B cell (primary cell): ENCODE measurements at places on chromosomes 1 and 21. TPM values are rescaled to one million over a fixed set of nuclear protein-coding genes. Genes with fewer than 3 reads are reported as not detected.

Gene TRIM63
- polyA plus RNA-seq = 0.22 TPM in 1 of 2 replicates, not detected in the other

Gene CNR2
- polyA plus RNA-seq = 45.5 and 63.4 TPM in 2 replicates

- no peaks in the 10 kb centered on the region for H3K36me3 ChIP-seq
- no peaks in the 10 kb centered on the region for H3K27me3 ChIP-seq
- no peak overlapping the region for H3K4me3 ChIP-seq
- no peak for DNase-seq
Observed at GRCh38 chr1:179798864-179799516, 55.9 kb downstream of the FAM163A start.

DNA sequence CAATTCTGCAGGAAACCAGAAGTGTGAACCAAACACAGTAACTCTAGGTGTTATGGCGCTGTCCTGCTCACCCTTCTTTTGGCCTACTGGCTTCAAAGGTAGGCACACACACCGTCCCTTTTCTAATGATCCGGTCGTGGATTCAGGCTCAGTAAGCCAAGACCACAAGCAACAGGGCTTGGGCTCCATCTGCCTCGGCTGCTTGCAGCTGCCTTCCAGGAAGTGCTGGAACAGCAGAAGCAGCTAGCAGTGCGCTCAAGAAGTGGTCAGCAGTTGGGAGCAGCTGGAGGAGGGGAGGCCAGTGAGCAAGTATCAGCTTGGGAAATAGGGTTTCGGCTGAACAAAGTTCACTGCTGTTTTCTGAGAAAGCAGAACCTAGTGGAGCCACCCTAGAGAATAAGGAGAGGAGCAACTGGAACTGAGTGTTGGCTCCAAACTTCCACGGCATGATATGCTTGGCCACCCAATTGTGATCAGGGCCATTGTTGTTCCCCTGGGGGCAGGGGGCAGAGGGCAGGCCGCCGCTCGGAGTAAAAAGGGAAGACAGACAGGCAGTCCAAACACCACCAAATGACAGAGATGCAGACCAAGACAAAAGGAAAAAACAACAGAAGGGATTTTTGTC, 173.4 kb downstream of the TOMM20 start:
- no peak overlapping the region for H3K4me3 ChIP-seq
- H3K27me3 ChIP-seq = no peaks in the 10 kb centered on the region

DNA sequence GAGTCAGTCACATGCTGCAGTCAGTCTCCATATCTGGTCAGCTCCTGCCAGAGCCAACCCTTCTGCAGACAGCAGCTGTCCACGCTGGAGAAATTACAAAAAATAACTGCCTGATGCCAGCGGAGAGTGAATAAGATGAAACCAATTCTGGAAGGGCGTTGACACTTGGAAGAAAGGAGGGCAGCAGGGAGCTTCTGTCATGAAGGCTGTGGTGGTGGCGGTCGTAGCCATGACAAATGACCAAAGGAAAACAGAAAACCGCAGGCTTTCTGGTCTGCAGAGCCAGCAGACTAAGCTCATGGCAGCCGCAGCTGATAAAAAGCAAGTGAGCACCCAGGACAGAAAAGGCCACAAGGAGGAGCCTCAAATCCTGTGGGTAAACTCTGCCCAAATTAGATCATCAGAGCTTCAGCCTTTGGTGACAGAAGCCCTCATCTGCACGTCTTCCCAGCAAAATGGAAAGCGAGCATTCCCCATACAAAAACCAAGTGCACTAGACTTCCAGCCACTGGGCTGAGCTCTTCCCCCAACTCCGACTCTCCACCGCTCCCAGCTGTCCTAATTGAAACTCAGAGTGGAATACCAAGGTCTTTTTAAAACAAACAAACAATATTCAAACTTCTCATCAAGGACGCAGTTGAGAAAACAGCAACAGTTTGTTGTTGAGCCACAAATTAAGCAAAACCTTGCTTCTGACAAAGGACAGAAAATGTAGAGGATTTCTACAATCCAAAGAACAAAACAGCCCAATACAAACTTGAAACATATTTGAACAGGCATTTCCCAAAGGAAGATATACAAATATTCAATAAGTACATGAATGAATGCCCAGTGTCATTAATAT, 28.7 kb downstream of the RSPH1 start:
- H3K4me3 ChIP-seq = no peak overlapping the region
- peak; percentile 50 for DNase-seq
- H3K27ac ChIP-seq = no peak overlapping the region

DNA sequence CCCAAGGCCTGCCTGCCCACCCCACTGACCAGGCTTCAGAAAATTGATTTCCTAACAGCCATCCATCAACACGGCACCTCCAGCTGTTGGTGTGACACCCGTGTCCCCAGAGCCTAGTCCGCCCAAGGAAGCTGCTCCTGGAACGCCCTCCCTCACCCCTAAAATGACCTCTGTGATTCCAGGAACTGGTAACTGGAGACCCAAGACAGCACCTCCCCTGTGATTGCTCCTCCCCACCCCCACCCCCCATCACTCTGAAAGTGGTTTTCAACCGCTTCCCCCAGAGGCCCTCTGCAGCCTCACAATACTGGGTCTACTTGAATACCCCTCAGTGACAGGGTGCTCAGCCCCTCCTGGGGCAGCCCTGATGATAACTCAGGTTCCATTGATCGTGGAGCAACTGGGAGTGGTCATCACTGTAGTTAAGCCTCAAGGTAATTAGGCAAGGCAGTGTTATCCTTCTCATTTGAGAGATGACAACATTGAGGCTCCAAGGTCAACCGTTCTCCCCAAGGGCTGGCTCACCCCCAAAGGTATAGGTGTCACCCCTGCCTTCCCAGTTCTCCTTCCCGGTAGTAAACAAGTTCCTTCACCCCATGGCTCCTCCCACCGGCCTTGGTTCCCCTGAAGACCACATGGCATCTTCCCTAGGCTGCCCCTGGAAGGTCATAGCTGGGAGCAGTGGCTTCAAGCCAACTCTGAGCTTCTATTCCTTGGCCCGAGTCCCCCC, 52.0 kb downstream of the TAS1R2 start:
- H3K4me3 ChIP-seq = no peak overlapping the region
- no peak for DNase-seq
- H3K27me3 ChIP-seq = no peaks in the 10 kb centered on the region
- H3K4me1 ChIP-seq = no peaks in the 10 kb centered on the region

GRCh38 chr21:15967661-15968060, 237.9 kb downstream of the USP25 start:
- DNase-seq = no peak
- no peaks in the 10 kb centered on the region for H3K27me3 ChIP-seq
- no peak overlapping the region for H3K27ac ChIP-seq
- H3K4me3 ChIP-seq = no peak overlapping the region

- no peak for DNase-seq
- no peaks in the 10 kb centered on the region for H3K4me1 ChIP-seq
- no peak overlapping the region for H3K4me3 ChIP-seq
- H3K27ac ChIP-seq = no peak overlapping the region
- H3K36me3 ChIP-seq = peaks cover 3% of the 10 kb centered on the region
Observed at GRCh38 chr21:46206163-46207005, 22.1 kb upstream of the SPATC1L start.

- no peak overlapping the region for H3K4me3 ChIP-seq
- no peaks in the 10 kb centered on the region for H3K27me3 ChIP-seq
- H3K36me3 ChIP-seq = no peaks in the 10 kb centered on the region
- no peak for DNase-seq
- no peaks in the 10 kb centered on the region for H3K4me1 ChIP-seq
- H3K27ac ChIP-seq = no peak overlapping the region
Observed at GRCh38 chr1:78281580-78281979, 209.2 kb upstream of the PTGFR start.

DNA sequence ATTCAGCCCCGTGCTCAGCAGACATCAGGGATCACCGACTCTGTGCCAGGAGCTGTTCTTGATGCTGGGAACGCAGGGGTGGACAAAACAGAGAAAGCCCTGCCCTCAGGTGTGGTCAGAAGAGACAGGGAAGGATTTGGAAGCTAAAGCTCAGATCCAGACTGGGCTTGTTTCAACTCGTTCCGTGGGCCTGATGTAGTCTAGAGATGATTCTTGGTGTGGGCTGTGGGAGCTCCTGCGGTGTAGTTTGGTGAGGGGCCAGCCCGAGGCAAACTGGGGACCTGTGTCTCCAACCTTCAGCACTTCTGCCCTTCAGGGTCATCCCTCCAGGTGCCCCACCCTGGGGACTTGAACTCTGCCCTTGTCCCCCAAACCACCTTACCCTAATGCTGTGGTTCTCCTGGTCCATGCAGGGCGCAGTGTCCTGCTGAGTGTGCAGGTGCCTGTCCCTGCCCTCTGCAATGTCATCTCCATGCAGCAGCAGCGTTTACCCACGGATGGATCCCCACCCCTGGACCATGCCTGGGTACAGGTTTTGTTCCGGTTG, 17.3 kb upstream of the ABCG1 start:
- no peak overlapping the region for H3K27ac ChIP-seq
- H3K27me3 ChIP-seq = no peaks in the 10 kb centered on the region
- peaks cover 21% of the 10 kb centered on the region for H3K4me1 ChIP-seq
- DNase-seq = no peak

GRCh38 chr1:32536764-32537163, 2.5 kb upstream of the ZBTB8A start:
- H3K4me3 ChIP-seq = no peak overlapping the region
- H3K27ac ChIP-seq = no peak overlapping the region
- peaks cover 16% of the 10 kb centered on the region for H3K4me1 ChIP-seq
- peaks cover 33% of the 10 kb centered on the region for H3K27me3 ChIP-seq
- no peak for DNase-seq

- no peak overlapping the region for H3K4me3 ChIP-seq
- DNase-seq = no peak
- no peak overlapping the region for H3K27ac ChIP-seq
- H3K36me3 ChIP-seq = no peaks in the 10 kb centered on the region
- peaks cover 4% of the 10 kb centered on the region for H3K27me3 ChIP-seq
Observed at GRCh38 chr1:8989821-8990220, 36.4 kb downstream of the SLC2A7 start.

DNA sequence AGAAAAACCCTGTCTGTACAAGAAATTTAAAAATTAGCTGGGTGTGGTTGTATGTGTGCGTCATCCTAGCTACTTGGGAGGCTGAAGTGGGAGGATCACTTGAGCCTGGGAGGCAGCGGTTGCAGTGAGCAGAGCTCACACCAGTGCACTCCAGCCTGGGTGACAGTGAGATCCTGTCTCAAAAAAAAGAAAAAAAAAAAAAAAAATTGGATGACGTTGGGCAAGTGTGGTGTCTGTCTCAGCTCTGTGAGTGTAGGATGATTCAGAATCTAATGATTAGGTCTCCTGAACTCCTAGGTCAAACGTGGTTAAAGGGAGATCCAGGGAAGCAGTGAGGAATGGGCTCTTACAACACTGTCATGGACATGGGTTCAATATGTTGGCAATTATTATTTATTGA, 435.9 kb downstream of the KIF26B start:
- no peaks in the 10 kb centered on the region for H3K4me1 ChIP-seq
- H3K4me3 ChIP-seq = no peak overlapping the region
- no peak overlapping the region for H3K27ac ChIP-seq
- no peaks in the 10 kb centered on the region for H3K27me3 ChIP-seq
- H3K36me3 ChIP-seq = no peaks in the 10 kb centered on the region
